ENCODE measurements at places on chromosomes 6 and 20.

DNA sequence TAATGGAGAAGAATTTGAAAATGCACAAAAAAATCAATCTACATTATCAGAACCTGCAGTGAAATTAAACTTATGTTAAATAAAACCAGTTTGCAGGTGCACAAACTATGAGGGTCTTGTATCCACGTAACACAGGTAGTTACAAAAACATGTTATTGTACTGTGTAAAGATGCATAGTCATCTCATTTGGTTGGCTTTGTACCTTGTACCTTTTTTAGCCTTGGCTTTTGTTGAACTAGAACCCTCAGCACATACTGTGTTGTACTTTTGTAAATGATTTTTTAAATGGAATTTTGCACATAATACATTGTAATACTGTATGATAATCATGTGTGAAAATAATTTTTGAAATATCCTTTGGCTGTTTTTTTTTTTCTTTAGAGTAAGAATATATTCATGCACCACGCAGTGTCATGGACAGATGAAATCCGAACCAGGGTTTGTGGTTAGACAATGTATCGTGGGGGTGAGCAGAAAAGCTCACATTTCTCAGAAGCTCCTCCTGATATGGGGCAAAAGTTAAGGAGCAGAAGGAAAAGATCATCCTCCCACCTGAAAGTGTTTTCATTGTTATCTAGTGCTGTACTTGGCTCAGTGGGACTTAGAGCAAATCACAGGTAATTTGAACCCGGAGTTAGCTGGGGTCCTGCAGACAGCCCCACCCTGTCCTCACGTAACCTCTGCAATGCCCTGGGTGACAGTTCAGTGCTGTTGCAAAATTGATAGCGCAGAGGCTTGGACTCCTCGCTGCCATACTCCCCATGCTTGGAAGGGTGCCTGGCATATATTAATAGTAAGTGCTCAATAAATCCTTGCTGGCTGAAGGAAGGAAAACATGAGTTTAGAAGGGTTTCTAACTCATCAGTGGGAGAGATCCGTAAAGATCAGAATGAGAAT is 14.8 kb upstream of the NAA20 start:
- no peak for DNase-seq

DNA sequence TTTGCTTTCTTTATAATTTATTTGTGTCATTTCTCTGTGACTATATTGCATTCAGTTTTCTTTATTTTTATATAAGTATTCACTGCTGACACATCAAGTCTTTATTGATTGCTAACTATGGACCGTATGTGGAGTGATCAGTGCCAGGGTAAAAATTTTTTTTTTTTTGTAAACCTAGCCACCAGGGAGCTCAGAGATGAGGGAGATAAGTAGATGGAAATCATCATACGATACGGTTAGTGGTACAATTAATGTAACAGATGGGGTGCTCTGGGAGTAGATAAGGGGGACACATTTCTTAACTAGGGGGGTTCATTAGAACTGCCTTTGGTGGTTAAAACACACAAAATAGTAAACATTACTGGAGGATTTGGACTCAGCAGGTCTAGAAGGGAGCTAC is 68.3 kb downstream of the AFDN start:
- no peak for DNase-seq

DNA sequence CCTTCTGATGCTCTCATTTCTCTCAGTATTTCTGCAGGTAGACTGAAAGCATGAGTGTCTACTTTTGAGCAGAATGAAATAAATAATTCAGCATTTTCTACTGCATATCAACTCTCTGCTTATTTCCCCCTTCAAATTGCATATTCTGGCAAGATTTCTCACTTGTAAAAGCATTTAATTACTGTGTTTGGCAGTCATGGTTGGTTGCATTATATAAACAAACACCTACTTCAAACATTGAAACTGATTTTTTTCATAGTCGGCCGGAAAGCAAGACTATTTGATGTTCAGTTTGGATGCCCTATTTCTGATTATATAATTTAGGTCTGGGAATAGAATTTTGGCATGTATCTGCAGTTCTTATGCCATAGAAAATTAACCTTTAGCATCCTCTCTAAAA is 73.1 kb downstream of the PLEKHG1 start:
- DNase-seq: no peak

DNA sequence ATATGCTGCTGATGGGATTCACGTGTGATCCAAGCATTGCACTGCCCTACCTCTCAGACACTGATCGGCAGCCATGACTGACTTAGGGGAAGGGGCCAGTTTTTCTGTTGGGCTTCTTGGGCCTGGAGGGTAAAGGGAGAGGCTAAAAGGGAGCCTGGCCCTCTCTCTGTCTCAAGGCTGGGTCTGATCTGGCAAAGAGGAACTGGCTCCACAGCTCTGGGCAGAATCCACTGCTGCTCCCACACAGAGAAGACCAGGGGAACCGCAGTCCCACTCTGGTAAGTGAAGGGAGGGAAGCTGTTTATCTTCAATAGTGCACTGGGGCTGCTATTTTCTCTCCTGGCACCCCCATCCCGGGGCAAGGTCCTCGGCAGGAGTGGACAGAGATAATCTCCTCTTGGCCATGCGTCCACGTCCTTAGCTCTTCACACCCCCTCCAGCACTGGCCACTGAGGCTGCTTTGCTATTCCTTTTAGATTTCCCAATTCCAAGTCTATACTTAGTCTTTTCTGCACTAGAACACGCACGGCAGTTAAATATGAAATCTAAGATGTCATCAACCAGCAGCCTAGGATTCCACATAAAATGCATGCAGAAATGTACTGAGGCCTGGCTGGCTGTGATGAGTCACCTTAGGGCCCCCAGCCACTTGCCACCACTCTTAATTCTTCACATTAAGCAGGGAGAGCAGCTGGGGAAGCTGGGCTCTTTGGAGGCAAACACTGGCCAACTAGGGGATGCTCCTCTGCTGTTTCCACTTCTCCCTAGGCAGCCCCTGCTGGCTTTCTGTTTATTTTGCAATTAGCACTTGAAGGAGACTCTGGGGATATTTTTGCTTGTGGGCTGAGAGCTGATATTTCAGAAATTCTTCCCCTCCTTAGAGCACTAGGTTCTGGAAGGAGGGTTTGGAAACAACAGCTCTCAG is 87.8 kb upstream of the ARMC2 start:
- DNase-seq: no peak

GRCh38 chr6:108174371-108175175 is 8.8 kb downstream of the NR2E1 start:
- DNase-seq: no peak

GRCh38 chr6:119612911-119613381 is 263.4 kb upstream of the MAN1A1 start:
- DNase-seq: no peak

- no peak for DNase-seq
Measured at GRCh38 chr6:135922174-135922573, 70.7 kb downstream of the PDE7B start.

- no peak for DNase-seq
Measured at GRCh38 chr6:121934451-121934850, 465.0 kb upstream of the HSF2 start.

DNA sequence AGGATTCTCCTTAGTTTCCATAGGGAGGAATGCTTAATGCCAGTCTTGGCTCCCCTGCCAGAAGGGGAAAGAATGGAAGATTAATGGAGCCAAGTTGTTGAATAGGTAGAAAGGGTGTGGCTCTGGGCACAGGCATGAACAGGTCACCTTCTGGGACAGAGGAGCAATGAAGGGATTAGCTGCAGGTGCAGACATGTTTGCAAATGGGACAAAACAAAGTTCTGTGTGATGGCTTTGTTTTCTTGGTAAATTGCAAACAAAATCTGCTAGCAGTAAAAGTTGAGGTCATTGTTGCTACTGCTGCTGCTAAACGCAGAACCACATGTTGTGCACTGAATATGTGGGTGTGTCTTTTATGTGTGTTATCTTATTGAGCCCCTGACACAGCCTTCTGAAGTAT is 93.3 kb downstream of the PERP start:
- DNase-seq: no peak

DNA sequence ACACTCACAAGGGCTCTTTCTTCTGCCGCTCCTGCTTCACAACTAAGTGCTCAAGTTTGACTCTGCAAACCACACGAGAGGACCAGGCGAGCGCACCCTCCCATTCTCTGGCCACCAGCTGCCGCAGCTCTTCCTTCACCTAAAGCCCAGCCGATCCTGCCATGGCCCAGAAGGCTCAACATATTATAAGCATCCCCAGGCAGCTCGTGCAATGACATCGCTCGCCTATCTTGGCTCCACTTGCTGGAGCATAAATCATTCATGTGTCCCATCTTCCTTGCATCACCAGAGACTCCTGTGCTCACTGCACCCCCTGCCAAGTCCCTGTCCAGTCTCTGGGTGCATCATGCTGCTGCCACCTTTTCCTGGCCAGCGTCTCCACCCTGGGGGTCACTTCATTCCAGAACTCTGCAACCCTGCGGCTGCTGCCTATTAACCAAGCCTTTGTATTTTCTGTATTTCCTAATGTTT is 59.0 kb downstream of the PSMG4 start:
- DNase-seq: no peak

- no peak for DNase-seq
Measured at GRCh38 chr6:21870076-21870730, 276.7 kb downstream of the SOX4 start.
